ENCODE measurements at places on chromosomes 4 and X.

GRCh38 chr4:153115322-153116290 is 88.6 kb upstream of the TRIM2 start:
- peak; percentile 52 for DNase-seq

GRCh38 chrX:119389871-119390501 is 9.2 kb upstream of the SLC25A43 start:
- no peak for DNase-seq

DNA sequence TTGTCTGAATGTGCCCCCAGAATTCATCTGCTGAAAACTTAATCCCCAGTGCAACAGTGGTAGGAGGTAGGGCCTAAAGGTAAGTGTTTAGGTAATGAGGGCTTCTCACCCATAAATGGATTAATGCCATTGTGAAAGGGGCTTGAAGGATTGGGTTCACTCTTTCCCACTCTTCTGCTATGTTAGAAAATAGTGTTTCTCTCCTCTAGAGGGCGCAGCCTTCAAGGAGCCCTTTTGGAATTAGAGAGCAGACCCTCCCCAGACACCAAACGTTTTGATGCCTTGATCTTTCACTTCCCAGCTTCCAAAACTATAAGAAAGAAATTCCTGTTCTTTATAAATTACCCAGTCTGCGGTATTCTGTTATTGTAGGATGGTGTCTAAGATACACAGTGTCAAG is 706.4 kb downstream of the SMARCA1 start:
- no peak for DNase-seq

GRCh38 chr4:159305129-159305528 is 202.2 kb downstream of the RAPGEF2 start:
- DNase-seq = no peak

DNA sequence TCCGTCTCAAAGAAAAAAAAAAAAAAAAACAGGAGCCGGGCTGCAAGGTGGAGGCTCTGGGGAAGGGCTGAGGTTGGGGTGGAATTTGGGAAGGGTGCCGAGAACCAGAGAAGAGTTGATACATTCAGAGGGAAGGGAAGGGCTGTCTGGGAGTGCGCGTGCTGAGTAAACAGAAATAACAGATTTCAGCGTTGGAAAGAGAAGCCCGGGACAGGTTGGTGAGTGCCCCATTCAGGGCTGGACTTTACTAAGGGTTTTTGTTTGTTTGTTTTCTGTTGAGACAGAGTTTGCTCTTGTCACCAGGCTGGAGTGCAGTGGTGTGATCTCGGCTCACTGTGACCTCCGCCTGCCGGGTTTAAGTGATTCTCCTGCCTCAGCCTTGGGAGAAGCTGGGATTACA is 1.7 kb upstream of the IL3RA start:
- DNase-seq = no peak

GRCh38 chr4:13384055-13384454 is 100.1 kb downstream of the RAB28 start:
- DNase-seq = no peak

DNA sequence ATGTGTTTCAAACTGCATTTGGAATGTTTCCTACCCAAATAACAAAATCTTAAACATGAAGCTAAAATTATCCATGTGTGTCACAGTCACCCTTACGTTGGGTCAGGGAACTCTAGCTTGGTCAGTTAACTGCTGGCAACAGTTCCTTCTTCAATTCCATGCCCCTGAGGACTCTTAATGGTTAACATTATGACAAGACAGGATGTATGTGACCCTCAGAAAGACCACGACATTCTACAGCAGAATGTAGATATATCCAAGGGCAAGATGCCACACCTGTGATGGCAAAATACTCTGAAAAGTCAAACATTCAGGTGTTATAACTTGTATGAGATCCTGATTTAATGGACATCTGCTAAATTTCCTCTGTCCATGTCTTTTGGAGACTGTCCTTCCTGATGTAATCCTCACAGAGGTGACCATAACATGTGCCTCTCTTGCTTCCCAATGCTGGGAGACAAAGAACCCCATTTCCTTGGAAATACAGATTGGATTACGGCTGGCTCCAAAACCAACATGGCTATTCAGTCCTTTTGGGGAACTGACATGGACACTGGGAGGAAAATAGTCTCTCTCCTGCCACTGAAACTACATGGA is 39.1 kb downstream of the YTHDC1 start:
- DNase-seq = no peak

GRCh38 chr4:69546134-69546765 is 50.5 kb upstream of the UGT2B4 start:
- DNase-seq = no peak

DNA sequence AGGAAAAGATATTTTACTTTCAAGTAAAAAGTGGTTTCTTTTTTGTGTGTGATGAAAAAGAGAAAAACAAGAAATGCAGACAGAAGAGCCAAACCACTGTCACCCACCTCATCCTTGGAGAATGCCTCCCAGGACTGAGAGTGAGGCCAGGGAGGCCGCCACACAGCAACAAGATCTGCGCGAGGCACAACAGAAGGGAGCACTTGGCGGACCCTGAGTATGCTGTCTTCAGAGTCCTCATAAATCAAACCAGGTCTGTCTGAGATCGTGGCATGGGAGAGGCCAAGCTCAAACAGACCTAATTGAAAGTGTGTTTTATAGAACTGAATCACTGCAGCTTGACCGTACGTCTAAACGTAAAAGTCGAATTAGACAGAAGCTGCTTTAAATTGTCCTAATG is 134.3 kb upstream of the VCX2 start:
- DNase-seq = no peak

- peak; percentile 63 for DNase-seq
These were observed 220.1 kb downstream of the AFAP1 start for GRCh38 chr4:7719354-7720174.

DNA sequence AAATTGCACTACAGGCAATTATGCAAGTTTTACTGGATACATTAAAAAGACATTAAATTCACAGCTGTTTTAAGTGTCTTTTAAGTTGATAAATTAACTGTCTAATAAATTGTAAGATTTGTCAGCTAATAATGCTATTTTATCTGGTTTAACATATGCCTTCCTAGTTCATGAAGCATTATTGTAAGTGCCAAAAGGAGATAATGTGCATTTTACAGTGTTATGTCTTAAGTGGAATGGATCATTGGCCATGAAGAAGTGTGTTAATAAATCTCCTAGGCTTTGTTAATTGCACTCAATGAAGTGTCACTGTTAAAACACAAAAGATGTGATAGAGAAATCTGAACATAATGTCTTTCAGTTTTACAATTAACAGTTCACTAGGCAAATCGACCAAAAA is 784.3 kb upstream of the POU3F4 start:
- DNase-seq = no peak

DNA sequence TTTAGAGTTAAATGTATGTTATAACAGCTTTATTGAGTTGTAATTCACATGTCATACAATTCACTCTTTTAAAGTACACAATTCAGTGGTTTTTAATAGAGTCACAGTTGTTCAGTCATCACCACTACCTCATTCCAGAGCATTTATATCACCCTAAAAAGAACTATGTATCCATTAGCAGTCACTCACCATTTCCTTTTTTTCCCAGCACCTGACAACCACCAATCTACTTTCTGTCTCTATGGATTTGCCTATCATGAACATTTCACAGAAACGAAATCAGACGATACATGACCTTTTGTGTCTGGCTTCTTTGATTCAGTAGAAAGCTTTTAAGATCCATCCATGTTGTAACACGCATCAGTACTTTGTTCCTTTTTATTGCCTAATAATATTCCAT is 52.9 kb upstream of the FRAS1 start:
- DNase-seq = no peak

- no peak for DNase-seq
These were observed 3.2 kb upstream of the CPZ start for GRCh38 chr4:8589336-8589735.

DNA sequence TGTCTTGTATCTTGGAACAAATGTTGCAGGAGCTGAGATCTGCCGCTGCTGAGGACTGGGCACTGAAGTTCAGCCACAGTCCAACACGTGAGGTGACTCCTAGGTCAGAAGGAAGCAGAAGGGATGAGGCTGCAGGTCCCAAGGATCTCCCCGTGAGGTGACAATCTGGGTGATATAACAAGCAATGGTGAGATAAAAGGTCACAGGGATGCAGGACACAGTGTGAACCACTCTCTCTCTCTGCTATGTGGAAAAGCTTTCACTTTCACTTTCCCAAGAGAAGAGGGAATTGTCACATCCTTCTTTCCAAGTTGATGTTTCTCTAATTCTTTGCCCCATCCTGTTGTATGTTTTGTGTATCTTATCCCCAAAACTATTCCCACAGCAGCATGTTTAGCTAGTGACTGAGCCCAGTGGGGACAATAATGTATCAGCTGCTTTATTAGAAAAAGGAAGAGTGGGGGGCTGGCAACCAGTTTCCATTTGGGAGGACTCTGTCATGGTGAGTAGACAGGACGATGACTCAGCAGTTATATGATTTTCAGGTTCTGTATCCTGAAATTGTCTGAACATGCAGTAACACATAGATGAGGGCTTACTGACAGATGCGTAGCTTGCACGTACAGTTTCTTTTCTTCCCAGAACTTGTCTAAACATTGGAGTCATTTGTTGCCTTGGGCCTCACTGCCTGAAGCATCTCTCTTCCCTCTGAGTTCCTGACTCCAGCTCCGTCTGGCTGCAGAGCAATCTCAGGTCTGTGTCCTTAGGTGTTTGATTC is 1415.8 kb upstream of the TENM3 start:
- DNase-seq = no peak

GRCh38 chr4:21879187-21879586 is 69.4 kb downstream of the KCNIP4 start:
- no peak for DNase-seq

DNA sequence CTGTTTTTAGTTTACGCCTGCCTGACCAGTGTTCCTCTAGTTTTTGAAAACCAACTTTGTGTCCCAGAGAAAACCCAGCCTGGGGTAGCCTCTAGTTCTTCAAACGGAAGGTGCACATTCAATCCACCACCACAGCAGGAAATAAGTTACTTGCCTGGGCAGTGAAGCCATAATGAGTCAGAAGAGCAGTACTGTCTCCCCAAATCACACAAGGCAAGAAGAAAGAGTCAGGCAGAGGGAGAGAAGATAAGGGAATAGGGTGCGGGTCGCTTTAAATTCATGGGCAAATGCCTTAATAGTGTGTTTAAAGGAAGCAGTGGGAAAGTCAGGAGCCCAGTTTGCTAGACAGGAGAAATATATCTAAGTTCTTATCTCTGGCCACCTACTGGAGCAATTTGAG is 333.8 kb upstream of the GRIA3 start:
- DNase-seq = no peak

DNA sequence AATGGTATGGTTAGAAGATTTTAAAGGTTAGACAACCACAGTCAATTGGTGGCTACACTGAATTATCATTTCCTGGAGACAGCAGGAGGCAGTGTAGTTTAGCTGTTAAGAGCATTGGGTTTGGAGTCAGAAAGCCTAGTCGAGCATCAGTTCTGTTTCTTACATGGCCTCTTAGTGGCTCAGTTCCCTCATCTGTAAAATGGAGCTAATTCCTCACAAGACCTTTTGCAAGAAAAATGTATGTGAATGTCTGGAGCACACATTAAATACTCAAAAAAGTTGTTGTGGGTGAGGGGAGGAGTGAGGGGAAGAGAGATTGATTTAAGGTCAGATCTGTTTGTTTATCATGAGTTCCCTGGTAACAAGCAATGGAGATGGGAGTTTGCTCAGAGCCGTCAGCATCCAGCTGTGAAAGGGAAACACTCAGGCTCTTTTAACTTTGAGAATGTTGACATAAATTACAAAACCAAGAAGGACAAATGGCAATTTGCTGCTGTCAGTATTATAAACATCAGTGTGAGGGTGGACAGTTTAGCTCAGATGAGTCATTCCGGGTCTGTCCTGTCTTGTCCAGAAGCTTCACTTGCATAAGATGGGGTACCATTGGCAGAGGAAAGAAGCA is 98.2 kb upstream of the PGRMC2 start:
- no peak for DNase-seq

DNA sequence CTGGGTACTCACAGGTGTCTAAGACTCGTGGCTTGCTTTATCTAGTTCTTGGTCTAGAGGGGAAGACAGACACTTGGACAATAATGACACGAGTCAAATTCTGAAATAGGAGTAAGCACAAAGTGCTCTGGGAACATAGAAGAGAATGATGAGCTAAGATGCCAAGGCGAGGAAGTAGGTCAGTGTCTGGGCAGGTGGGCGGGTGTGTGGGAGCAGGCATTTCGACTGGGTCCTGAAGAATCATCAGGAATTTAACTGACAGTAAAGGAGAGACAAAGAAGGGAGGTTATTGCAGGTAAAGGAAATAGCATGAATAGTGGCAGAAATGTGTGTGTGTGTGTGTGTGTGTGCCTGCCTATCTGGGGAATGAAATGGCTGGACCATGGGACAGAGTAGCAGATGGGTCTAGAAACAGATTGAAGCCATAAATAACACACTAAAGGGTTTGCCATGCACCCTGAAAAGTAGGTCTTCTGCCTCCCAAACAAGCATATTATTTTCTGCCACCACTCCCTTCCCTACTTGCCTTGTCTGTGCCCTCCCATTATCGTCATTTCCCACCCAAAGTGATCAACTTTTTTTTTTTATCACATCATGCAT is 58.4 kb upstream of the SLC25A43 start:
- DNase-seq = no peak

GRCh38 chr4:2138846-2139500 is 79.8 kb downstream of the NAT8L start:
- no peak for DNase-seq

DNA sequence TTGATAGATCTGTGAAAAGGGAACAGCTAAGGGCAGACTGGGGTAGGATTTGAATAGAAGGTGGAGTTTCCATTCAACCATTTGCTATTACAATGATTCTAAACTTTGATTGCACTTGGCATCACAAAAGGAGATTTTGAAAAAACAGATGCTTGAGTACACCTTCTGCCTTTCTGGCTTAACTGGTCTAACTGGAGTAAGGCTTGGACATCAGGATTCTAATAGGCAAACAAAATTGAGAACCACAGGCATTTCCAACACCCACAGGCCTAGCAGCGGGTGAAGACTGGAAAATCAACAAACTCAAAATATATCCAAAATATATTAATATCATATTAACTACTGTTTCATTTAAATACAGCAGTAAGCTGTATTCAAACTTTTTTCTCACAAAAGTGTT is 1.9 kb upstream of the VEGFC start:
- DNase-seq = no peak

All from stimulated activated CD4-positive, alpha-beta T cell treated with anti-CD3 and anti-CD28 coated beads, TNF-alpha, amount 100 ng/mL, for 1 hour (primary cell).